ENCODE measurements at places on chromosomes 5 and 9.

DNA sequence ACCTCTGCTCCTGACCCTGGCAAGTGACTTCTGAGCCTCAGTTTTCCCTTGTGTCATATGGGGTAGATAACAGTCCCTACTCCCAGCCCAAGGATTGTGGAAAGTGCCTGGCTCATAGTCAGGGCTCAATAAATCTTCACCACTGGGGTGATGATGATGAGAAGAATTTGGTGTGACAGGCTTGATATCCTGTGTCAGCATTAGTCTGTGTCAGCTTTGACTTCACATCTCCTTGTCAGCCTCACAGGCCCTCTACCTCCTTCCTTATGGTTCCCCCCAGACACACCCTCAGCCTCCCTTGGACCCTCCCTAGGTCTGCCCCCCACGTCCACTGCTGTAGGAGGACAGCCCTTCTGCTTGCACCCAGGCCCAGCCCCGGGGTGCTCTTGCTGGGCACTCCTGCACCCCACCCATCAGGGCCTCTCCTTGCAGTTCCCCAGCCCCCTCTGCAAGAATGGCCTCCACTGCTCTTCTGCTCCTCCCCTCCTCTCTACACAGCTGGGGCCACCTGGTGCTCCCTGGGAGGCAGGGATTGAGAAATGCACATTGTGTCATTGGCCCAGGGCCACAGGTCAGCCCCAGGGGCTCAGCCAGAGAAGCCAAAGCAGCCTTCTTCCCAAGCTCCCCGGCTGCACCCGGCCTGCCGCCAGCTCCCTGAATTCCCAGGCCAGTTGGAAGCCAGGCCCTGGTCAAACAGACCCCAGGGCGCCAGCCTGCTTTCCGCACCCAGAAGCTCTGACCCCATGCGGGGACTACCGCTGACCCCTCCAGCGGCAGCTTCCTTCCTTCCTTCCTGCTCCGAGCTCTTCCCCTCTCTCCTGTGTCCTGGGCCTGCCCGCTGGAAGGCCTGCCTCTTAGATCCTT lies 7.7 kb downstream of the FGFR4 start:
- DNase-seq = no peak

DNA sequence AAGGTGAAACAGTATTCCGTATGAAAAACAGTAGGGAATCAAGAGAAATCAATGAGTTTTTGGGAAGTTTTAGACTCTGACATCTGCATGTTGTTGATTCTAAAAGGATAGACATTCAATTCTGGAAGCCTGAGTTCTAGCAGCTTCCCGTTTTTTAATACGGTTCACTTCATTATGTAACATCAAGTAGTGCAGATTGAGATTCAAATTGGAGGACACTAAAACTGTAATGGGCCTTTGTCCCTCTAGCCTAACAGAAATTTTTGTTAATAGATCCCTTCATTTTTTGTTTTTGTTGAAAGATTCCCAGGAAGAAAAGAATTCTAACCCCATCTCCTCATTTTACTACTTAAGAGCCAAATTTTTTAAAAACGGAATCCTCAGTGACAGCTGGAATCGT lies 384.6 kb downstream of the SH3GL2 start:
- no peak for DNase-seq

DNA sequence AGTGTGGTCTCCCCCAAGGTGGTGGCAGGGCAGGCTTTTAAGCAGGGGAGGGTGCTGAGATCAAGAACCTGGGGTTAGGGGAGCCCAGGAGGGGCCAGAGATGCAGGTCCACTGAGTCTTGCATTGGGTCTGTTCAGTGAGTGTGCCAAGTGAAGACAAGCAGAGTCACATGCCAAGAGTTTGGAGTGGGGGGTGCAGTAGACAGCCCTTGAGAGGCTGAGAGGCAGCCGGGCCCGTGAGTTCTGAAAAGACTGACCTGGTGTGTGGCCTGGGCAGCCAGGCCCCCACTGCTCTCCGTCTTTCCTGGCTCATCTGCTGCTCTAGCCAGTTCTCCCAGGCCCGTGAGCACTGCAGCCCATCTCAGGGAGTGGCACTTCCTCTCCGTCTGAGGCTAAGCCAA lies 120.0 kb downstream of the DAB2IP start:
- no peak for DNase-seq

- no peak for DNase-seq
Observed at GRCh38 chr9:82404881-82405280, 416.3 kb downstream of the SPATA31D1 start.

DNA sequence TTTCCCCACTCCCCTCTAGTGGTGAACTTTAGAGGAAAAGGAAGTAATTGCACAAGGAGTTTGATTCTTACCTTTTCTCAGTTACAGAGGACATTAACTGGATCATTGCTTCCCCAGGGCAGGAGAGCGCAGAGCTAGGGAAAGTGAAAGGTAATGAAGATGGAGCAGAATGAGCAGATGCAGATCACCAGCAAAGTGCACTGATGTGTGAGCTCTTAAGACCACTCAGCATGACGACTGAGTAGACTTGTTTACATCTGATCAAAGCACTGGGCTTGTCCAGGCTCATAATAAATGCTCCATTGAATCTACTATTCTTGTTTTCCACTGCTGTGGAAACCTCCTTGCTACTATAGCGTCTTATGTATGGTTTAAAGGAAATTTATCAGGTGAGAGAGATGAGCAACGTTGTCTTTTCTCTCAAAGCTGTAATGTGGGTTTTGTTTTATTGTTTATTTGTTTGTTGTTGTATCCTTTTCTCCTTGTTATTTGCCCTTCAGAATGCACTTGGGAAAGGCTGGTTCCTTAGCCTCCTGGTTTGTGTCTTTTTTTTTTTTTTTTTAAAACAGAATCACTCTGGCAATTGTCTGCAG lies 25.3 kb downstream of the SLC22A5 start:
- no peak for DNase-seq

- DNase-seq = no peak
Observed at GRCh38 chr9:111253742-111254437, 76.1 kb downstream of the OR2K2 start.

GRCh38 chr5:765948-766631 lies 18.4 kb downstream of the ZDHHC11B start:
- no peak for DNase-seq

- DNase-seq = no peak
Observed at GRCh38 chr9:137987244-137988030, 109.9 kb downstream of the CACNA1B start.

GRCh38 chr9:131015112-131015511 lies 6.1 kb downstream of the LAMC3 start:
- DNase-seq = no peak

DNA sequence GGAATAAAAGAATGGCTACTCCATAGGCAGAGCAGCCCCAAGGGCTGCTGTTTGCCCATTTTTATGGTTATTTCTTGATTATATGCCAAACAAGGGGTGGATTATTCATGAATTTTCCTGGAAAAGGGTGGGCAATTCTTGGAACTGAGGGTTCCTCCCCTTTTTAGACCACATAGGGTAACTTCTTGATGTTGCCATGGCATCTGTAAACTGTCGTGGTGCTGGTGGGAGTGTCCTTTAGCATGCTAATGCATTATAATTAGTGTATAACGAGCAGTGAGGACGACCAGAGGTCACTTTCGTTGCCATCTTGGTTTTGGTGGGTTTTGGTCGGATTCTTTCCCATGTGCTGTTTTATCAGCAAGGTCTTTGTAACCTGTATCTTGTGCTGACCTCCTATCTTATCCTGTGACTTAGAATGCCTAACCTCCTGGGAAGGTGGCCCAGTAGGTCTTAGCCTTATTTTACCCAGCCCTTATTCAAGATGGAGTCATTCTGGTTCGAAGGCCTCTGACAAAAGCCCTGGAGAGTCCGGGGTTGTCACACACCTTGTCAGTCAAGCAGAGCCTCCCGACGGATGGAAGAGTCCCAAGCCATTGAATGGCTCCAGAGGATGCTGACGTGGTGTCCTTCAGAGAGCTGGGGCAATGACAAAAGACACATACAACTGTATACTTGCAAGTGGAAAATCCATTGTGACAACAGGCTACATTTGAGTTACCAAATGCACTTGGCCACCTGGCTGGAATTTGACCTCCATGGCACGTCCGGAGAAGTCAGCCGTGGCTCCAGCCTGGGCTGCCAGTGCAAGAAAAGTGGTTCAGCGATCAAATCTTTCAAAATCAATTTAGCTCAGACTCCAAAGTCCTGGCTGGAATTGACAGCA lies 67.1 kb upstream of the CLINT1 start:
- no peak for DNase-seq

GRCh38 chr9:122307061-122307460 lies 42.4 kb downstream of the MRRF start:
- no peak for DNase-seq

Measured in stimulated activated CD4-positive, alpha-beta T cell treated with anti-CD3 and anti-CD28 coated beads, Interleukin-12 subunit alpha, Interleukin-12 subunit beta, amount 100 ng/mL, for 24 hours (primary cell).